Stimulated activated CD8-positive, alpha-beta memory T cell treated with anti-CD3 and anti-CD28 coated beads, Interleukin-12 subunit alpha, Interleukin-12 subunit beta, amount 100 ng/mL, for 4 hours (primary cell): ENCODE measurements at places on chromosomes 7 and 10.

GRCh38 chr7:57404343-57404966 is 45.5 kb upstream of the ZNF716 start:
- no peak for DNase-seq

- DNase-seq, result no peak
Observed at GRCh38 chr7:71278257-71278656, 146.3 kb downstream of the GALNT17 start.

DNA sequence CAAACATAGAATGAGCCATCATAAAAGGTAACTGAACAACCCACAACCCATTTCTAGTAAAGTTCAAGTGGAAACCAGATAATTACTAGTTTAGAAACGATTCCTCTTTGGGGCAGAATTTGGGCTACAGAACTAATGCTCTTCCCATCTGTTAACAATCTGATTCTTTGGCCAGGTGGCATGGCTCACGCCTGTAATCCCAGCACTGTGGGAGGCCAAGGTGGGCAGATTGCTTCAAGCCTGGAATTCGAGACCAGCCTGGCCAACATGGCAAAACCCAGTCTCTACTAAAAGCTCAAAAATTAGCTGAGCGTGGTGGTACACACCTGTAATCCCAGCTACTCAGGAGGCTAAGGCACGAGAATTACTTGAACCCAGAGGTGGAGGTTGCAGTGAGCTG is 18.5 kb downstream of the CYP51A1 start:
- no peak for DNase-seq

DNA sequence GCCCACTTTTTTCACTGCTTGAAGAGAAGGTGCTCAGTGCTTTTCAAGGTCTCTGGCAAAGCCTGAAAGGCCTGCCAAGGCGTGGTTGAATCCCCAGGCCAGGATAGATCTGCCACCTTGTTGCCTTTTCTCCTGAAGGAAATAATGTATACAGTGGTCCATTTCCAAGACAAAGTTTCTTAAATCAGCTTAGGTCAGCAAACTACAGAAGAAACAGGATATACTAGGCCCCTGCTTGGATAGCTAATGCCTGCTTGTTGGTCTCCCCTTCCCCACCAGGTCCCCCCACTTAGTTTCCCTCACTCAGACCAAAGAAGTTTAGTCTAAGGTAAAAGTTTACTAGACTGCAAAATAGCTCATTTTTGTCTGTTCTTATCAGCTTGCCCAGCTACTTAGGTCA is 19.9 kb downstream of the COL17A1 start:
- no peak for DNase-seq

GRCh38 chr7:141551782-141552181 is 572 bp downstream of the AGK start:
- DNase-seq, result no peak

DNA sequence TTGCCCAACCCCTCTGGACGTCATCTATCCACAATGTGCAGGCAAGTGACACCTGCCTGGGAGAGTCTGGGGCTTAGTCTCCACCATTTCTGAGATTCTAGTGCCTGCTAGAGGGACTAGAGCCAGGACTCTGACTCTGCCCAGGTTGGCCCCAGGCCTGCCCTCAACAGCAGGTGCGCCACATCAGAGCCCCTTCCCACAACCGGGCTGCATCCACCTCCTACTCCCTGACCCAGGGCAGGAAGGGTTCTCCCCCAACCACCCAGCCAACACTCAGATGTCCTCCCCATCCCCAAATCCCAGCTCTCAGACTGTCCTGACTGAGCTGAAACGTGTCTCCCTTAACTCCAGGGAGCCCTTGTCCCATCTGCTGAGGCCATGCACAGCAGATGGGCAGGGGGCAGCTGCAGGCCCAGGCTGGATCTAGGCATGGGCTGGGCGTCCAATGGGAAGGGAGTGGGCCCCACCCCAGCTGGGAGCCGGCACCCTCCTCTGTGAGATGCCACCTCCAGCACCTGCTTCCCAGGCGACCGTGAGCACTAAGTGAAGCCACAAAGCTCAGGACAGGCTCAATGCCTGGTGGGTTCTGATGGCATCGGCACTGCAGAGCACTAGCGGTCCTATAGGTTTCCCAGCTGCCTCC is 49.2 kb downstream of the RASGEF1A start:
- no peak for DNase-seq

GRCh38 chr7:104679085-104679484 is 334.9 kb upstream of the KMT2E start:
- no peak for DNase-seq

- no peak for DNase-seq
Observed at GRCh38 chr7:129772646-129773280, 161.2 kb downstream of the NRF1 start.

GRCh38 chr7:148395990-148396716 is 194.4 kb upstream of the C7orf33 start:
- DNase-seq, result no peak

- no peak for DNase-seq
Observed at GRCh38 chr7:47465191-47465590, 116.7 kb downstream of the TNS3 start.

DNA sequence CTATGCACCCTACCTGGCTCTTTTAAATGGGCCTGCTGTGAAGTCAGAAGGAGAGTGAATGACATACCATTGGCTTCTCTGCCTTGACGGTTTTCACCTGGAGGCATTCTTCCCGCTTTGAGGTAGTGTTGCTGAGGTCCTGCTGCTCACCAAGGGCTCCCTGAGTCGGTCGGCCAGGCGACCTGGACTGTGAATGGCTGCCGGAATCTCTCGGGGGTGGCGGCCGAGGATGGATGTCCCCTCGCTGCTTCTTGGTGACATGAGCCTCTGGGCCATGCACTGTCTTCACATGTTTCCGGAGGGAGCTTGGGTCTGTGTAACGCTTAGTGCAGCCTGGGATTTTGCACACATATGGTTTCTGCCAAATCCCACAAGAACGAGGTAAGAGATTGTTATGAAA is 264.7 kb downstream of the GLI3 start:
- no peak for DNase-seq

- DNase-seq, result no peak
Observed at GRCh38 chr10:92242910-92243671, 47.8 kb downstream of the CPEB3 start.

- no peak for DNase-seq
Observed at GRCh38 chr7:41824284-41824683, 121.4 kb upstream of the INHBA start.

DNA sequence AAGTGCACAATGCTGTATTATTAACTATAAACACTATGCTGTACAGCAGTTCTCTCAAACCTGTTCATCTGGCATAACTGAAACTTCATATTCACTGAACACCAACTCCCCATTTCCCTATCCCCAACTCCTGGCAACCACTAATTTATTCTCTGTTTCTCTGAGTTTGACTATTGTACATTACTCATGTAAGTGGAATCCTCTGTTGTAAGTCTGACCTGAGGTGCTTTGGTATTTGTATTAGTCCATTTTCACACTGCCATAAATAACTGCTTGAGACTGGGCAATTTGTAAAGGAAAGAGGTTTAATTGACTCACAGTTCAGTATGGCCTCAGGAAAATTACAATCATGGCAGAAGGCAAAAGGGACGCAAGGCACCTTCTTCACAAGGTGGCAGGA is 266.3 kb downstream of the PPP1R3A start:
- no peak for DNase-seq

DNA sequence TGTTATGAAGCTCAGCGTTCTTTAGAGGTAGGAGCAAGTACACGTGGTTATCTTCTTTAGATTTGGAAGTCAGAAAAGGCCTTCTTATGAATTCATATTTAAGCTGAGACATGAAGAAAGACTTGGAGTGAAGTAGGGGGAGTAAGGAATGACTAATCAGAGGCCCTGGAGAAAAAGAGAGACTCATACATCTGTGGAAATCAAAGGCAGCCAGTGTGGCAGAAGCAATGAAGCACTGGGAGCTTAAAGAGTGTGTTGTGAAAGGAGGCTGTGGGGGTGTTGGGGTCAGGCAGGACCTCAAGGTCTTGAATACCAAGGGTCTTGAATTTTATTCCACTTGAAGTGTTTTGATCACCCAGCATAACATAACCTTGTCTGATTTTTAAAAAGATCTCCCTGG is 35.7 kb upstream of the FGL2 start:
- DNase-seq, result no peak

DNA sequence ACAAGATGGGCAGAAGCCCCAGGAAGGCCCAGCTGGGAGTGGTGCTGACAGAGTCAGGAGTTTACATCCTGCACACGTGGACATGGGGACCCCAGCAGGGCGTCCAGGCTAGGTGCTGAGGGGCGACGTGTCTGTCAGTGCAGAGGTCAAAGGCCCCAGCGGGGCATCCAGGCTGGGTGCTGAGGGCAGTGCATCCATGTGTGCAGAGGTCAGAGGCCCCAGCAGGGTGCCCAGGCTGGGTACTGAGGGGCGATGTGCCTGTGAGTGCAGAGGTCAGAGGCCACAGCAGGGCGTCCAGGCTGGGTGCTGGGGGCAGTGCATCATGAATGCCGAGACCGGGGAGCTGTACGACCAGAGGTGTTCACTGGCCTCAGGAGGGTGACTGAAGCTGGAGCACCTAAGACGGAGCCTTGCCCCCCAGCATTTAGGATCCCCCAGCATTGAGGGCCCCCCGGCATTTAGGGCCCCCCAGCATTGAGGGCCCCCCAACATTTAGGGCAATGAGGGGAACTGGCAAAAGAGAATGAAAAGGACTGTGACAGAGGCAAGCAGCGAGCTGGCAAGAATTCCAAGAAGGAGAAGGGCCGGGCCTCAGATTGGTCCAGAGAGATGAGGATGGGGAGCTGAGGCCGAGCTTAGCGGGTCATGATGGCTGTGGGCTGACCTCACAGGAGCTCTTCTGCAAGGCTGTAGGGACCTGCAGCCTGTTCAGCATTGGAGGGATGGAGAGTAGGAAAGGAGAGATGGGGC is 474.9 kb downstream of the PTPRN2 start:
- no peak for DNase-seq

DNA sequence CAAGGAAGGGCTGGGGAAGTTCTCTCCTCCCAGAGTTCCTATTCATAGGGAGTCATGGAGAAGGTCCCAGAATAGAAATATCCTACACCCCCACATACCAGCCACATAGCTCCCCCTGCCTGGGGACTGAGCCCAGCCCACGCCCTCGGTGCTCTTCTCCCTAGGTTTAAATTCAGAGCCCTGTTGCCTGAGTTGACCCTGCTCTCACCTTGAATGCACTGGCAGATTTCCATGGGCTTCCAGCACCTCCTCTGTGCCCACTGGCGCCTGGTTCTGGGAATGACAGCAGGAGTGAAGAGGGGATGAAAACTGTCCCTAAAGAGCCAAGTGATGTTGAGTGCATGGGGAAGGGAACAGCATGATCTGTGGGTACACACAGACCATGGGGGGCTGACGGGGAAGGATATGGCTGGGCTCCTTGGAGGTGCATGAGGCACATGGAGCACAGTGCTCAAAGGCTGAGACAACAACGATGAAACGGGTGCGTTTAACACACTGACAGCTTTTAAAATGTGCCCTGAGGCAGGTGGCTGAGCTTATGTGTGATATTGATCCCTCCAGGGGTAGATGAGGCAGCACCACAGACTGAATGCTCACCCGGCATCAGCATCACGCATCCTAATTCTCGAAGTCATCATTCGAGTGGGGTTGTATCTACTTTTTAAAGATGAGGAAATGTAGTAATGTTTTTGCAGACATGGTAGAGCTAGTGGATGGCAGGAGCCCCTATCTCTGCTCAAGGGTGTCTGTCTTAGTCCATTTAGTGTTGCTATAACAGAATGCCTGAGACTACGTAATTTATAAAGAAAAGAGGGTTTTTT is 53.7 kb upstream of the IGFBP3 start:
- DNase-seq, result no peak

- DNase-seq, result no peak
Observed at GRCh38 chr10:88131511-88132139, 268.2 kb downstream of the PTEN start.

GRCh38 chr10:127945341-127945758 is 38.4 kb downstream of the PTPRE start:
- DNase-seq, result no peak

- DNase-seq, result no peak
Observed at GRCh38 chr10:132774902-132775863, 10.8 kb downstream of the NKX6-2 start.

- no peak for DNase-seq
Observed at GRCh38 chr7:17305387-17306171, 7.1 kb downstream of the AHR start.

- DNase-seq, result no peak
Observed at GRCh38 chr7:88540012-88540411, 219.5 kb upstream of the ZNF804B start.

GRCh38 chr7:103657474-103657894 is 211.5 kb upstream of the SLC26A5 start:
- DNase-seq, result no peak

- DNase-seq, result no peak
Observed at GRCh38 chr7:1045069-1046063, 1.0 kb downstream of the GPR146 start.

DNA sequence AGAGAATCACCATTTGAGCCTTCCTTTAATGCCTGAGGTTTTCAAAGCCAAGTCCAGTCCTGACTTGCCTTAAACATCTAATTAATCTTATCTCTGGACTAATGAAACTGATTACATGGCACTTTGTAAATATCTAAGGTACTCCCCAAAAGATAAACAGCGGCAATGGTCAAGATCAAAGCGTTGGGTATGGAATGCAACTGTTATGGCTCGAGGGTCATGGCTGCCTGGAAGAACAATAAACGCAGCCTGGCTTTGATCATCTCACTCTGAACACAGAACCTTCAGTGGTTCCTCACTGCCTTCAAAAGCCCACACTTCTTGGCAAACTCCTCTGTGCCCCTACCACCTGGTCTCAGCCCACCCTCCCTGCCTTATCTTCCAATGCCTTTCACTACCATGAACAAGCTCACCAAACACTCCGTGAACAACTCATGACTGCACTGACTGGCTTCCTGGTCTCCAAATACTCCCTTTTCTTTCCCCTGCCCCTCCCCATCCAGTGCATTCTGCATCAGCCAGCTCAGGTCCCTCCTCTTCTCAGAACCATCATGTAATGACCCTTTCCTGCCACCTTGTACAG is 150.2 kb upstream of the NFE2L3 start:
- DNase-seq, result no peak

DNA sequence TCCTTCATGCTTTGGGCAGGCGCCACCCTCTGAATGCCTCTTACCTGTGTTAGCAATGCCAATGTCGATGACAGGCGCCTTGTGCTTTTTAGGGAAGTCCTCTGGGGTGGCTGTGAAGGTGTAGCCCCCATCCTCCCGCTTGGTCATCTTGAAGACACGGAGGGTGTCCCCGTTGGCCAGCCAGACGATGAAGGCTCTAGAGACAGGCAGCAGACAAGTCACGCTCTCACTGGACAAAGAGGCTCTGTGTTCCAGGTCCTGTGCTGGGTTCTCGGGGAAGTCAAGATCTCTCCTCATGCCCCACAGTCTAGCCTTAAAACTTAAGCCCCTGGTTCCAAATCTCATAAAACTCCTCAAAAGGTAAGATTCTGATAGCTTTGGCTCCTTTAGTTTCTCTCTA is 5.1 kb downstream of the TBL2 start:
- DNase-seq, result no peak
